ENCODE measurements at places on chromosomes 5 and 9.

- DNase-seq = no peak
Measured at GRCh38 chr5:68115584-68115983, 100.0 kb upstream of the PIK3R1 start.

- no peak for DNase-seq
Measured at GRCh38 chr5:80093796-80094195, 58.6 kb downstream of the THBS4 start.

DNA sequence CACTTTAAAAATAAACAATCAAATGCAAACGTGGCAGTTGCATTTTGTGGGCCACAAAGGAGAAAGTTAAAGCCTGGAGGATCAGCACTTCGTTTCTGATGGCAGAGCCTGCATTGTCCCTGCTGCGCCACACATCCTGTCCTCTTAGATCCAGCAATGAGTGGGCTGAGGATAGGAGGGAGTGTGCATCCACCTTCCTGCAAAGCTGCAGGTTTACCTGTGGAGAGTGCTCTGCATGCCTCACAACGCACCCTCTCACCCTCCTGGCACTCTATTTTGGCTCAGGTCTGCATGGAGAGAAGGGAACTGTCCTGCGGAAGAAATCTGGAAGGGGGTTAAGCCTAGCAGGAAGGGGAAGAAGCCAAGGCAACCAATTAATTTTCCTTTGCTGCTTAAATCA is 212.2 kb upstream of the SLC24A2 start:
- no peak for DNase-seq

- no peak for DNase-seq
Measured at GRCh38 chr9:129806061-129806460, 3.1 kb downstream of the TOR1B start.

DNA sequence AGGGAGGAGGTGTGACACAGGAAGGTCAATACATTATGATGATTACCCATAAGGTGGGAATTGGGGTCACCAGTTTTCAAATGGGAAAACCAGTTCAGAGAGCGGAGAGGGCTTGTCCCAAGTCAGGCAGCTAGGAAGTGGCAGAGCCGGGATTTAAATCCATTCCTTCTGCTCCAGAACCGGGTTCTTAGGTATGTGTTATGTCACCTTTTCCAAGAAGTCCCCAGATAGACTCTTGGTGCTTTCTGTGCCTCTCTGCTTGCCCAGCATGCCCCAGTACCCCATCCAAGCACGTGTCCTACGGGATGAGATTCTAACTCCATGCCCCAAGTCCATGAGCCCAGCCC is 69.9 kb downstream of the LMX1B start:
- no peak for DNase-seq

DNA sequence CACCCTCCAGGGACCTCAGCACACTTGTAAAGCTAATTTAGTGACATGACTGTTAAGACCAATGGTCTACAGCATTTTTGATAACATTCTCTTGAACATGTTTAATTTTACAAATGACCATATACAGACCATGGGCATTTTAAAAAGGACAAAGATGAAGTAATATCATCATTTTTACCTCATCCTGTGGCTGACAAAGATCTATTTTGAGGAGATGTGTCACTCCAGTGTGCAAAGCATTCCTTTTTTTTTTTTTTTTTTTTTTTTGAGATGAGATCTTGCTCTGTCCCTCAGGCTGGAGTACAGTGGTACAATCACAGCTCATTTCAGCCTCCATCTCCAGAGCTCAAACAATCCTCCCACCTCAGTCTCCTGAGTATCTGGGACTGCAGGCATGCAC is 118.2 kb upstream of the TBC1D2 start:
- DNase-seq = no peak

DNA sequence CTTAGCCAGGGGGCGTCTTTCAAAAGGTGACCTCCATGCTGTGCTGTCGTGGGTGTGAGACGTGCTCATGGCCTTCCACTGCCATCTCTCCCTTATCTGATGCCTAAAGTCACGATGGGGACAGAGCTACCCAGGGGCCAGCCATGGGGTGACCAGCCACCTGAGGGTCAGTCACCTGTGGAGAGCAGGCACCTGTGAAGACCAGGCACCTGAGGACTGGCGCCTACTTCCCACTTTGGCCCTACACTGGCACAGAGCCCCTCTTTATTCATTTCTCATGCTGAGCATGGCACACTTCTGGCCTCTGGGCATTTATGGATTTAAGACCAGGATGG is 6.4 kb upstream of the EXOC3 start:
- no peak for DNase-seq

DNA sequence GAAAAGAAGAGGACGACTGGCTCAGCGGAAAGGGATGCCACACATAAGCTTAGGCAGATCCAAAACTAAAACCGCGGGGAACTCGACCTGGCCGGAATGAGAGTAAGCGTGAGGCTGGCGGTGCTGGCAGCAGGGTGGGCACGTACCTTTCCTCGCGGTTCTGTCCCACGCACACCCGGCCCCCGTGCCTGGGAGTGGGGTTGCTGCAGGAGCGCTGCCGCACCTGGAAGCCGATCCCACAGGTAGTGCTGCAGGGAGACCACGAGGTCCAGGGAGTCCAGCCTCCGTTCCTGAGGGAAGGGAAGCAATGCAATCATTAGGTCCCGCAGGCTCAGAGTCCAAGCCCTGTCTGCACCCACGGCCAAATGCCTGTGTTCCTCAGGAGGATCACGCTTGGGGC is 427.0 kb downstream of the SEMA5A start:
- DNase-seq = no peak

GRCh38 chr5:128101676-128102075 is 18.1 kb downstream of the SLC12A2 start:
- no peak for DNase-seq

DNA sequence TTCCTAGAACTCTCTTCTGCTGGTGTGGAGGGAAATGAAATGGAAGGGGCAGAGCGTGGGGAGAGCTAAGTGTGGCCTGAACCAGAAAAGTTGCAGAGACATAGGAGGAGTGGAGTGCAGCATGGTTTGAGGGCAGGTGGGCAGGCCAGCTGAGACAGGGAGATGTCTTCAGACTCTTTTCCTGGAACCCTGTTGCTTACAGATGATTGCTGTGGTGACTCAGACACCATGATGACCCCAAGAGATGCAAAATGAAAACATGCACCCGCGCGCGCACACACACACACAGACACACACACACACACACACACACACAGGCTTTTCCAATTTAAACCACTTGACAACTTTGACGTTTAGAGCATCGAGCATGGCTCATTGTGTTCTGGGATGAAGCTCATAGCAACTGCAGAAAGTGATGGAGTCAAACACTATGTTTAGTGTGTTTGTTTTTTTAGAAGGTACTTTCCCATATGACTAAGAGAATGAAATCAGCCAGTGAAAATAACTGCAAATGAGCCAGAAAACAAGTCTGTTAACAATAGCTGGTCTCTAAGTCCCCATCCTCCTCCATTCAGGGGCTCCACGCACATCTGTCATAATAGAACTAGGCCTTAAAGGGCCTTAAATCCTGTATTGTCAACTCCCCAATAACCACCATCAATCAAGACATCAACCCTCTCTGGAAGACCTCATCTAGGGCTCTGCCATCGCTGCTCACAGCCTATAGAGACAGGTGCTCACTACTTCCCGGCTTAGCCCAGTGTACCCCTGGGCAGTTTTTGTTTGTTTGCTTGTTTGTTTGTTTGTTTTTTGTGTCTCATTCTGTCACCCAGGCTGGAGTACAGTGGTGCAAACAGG is 9.6 kb downstream of the TMOD1 start:
- DNase-seq = peak; percentile 15

DNA sequence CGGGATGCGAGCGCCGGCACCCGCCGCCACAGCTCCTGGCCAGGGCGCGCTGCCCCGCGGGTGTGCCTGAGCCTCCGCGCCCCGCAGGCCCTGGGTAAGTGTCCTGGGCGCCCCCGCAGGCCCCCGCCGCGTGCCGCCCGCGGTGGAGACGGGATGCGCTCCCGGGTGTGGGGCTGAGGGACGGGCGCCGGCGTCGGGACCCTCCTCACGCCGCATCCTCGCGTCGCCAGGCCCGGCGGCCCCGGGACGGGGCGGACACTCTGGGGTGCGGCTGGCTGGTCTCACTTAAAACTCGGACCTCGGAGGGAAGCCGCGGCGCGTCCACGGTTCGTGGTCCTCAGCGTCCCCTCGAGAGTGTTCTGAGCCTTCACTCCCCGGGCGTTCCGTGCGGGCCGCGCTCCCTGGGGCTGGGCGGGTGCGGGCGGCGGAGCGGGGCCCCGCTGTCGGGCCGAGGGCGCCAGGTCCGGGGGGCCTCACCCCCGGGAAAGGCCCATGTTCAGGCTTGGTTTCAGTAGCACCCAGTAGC is 275 bp downstream of the AHRR start:
- DNase-seq = no peak

DNA sequence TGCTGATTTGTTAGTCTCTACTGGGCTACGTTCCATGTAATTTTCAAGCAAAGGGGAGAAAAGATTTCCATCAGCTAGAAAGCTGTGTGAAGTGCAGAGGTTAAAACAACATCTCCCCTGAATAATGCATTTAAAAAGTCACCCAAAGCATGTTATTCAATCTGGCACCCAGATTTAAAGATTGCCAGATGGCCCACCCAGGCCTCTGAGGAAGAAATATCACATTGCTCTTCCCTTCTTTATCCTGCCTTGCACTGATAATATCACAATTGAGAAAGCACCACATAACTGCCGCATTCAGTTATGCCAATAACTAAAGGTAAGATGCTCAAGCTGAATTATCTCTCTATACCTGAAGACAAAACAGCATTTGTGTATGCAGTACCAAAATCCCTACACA is 119.4 kb upstream of the PUM3 start:
- DNase-seq = no peak

- no peak for DNase-seq
Measured at GRCh38 chr5:154447089-154447725, 1.4 kb downstream of the SAP30L start.

DNA sequence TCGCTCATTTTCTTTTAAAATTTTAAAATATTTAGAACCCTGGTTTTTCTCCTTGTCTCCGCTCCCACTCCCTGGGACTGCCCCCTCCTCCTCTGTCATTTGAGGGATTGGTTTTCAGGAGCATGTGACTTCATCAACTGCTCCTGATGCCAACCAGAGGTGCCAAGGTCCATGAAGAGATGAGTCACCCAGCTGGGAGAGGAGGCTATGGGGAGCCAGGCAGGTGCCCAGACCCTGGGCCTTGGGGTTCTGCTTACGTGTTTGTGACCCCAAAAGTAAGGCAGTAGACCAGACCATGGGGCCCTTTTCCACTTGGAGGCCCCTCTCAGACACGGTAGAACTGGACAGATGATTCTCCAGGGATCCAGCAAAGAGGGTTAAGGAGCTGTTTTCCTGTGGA is 167.0 kb downstream of the FGF18 start:
- DNase-seq = no peak

GRCh38 chr5:89707891-89708290 is 701.7 kb downstream of the CETN3 start:
- no peak for DNase-seq

- no peak for DNase-seq
Measured at GRCh38 chr9:19114680-19115270, 12.1 kb upstream of the HAUS6 start.

- DNase-seq = no peak
Measured at GRCh38 chr5:159782197-159782994, 133.9 kb upstream of the ADRA1B start.

GRCh38 chr5:127834554-127834953 is 131.4 kb downstream of the CCDC192 start:
- no peak for DNase-seq

DNA sequence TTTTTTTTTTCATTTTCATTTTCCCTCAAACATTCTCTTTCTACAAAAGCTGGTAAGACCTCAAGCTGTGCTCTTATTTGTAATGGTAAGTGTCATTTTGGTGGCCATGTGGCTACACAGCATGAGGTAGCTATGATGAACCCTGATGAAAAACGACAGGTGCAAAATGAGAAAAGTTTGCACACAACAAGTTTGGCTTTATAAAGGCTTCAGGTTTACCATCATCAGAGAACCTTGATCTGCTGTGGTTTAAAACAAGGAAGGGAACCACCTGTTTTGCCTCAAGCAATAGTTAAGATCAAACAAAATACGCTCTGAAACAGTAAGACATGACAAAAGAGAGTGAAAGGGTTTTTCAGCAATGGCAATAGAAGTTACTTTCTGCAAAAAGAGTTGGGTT is 1124.6 kb upstream of the ACO1 start:
- no peak for DNase-seq

DNA sequence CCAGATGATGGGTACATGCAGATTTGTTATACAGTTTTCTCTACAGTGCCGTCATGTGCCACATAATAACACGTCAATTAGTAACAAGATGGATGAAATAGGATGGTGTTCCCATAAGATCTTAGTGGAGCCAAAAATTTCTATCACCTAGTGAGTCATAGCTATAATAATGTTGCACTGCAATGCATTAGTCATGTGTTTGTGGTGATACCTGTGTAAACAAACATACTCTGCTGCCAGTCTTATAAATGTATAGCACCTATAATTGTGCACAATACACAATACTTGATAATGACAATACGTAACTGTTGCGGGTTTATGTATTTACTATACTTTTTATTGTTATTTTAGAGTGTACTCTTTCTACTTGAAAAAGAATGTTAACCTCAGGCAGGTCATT is 865.4 kb downstream of the MAT2B start:
- no peak for DNase-seq

- DNase-seq = no peak
Measured at GRCh38 chr5:144549580-144549979, 378.9 kb downstream of the KCTD16 start.

DNA sequence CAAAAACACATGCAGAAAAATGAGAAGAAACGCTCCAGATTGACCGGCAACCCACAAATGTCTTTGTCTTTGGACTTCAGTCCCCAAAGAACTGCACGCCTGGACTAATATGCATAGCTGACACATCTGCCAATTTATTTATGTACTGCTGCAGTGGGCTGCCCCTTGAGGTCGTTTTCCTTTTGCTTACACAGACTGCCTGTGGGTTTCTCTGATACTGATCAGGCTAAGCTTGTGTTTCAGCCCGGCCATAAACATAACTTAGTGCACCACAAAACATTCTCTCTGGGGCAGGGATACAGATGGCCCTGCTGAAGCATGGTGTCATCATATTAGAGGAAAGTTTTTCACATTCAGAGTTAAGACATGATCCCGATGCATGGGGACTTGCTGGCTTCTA is 75.4 kb downstream of the NUDT12 start:
- no peak for DNase-seq

DNA sequence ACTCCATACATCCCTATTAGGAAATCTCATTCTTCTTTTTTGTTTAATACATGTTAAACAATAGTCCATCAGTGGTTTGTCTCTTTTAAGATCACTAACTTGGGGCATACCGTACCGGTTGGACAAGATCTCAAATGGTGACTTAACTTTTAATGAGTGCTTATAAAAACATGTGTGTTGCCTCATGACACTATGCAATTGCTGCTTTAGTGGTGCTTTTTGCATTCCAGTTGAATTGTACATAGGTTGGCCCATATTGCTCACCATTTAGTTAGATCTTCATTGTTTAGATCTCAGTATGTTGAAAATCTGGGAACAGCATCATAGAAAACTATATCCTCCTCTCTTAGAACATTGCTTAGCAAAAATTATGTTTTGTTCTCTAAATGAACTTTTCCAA is 17.8 kb downstream of the C9orf85 start:
- no peak for DNase-seq

All from left forelimb (tissue), 1 donor.